WTC11 (cell line): ENCODE measurements at places on chromosomes 4 and X. TPM values are rescaled to one million over a fixed set of nuclear protein-coding genes. Genes with fewer than 3 reads are reported as not detected.

- no peak for DNase-seq
Observed at GRCh38 chr4:113040793-113041192, 8.7 kb upstream of the ANK2 start.

GRCh38 chrX:65508851-65509250 lies 25.7 kb downstream of the LAS1L start:
- DNase-seq = no peak

GRCh38 chr4:75696071-75696470 lies 22.9 kb upstream of the G3BP2 start:
- DNase-seq = no peak

The FAAH2 gene
- 5.0 to 6.6 TPM (median 6.5 TPM) in 3 replicates for total RNA-seq

The COL25A1 gene
- 6.6 to 9.3 TPM (median 8.0 TPM) in 3 replicates for total RNA-seq

The RHOXF2 gene
- total RNA-seq = 0.07 to 0.20 TPM in 2 of 3 replicates, not detected in the other

The CPZ gene
- 22.7 to 26.9 TPM (median 22.8 TPM) in 3 replicates for total RNA-seq

The GAGE12J gene
- not detected in 3 replicates for total RNA-seq
